ENCODE measurements at places on chromosomes 16 and 17. TPM values are rescaled to one million over a fixed set of nuclear protein-coding genes. Genes with fewer than 3 reads are reported as not detected.
A peak's percentile ranks its signal among the peaks of the same experiment; 100 is the strongest.

The CAPNS2 gene
- 0.55 TPM for total RNA-seq

The PYDC1 gene
- total RNA-seq = not detected

The NLGN2 gene
- total RNA-seq = 35.2 TPM

The PAQR4 gene
- 33.1 TPM for total RNA-seq

The PROCA1 gene
- total RNA-seq = 4.5 TPM

The TMEM235 gene
- not detected for total RNA-seq

The USP7 gene
- 108 TPM for total RNA-seq

The CCDC154 gene
- 3.6 TPM for total RNA-seq

DNA sequence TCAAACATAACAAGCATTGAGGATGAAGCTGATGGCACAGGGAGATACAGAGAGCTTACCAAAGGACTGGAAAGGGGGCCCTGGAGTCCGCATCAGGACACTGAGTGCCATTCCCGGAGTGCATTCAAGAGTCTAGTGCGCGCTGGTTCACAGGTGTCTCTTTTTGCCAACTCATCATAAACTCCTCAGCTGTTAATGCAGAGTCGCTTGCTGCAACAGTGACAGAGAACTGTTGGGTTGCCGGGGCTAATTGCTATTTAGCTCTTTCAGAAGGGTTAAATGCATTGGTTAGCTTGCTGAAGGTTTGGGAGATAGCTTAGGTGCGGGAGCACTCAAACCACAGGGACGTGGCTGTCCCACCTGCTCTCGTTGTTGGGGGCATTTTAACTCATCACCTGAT, 1091.6 kb upstream of the EEF2KMT start:
- DNase-seq = no peak

- DNase-seq = no peak
Measured at GRCh38 chr17:9705745-9706144, 60.4 kb downstream of the USP43 start.

GRCh38 chr16:84103678-84104077, 13.1 kb downstream of the MBTPS1 start:
- no peak for DNase-seq

- no peak for DNase-seq
Measured at GRCh38 chr16:56140645-56141044, 50.6 kb upstream of the GNAO1 start.

GRCh38 chr16:17887963-17888362, 417.2 kb upstream of the XYLT1 start:
- DNase-seq = no peak

GRCh38 chr17:8221663-8222379, 11.4 kb upstream of the AURKB start:
- DNase-seq = peak; percentile 95

- DNase-seq = no peak
Measured at GRCh38 chr17:7577327-7578199, 1.9 kb upstream of the CD68 start.

DNA sequence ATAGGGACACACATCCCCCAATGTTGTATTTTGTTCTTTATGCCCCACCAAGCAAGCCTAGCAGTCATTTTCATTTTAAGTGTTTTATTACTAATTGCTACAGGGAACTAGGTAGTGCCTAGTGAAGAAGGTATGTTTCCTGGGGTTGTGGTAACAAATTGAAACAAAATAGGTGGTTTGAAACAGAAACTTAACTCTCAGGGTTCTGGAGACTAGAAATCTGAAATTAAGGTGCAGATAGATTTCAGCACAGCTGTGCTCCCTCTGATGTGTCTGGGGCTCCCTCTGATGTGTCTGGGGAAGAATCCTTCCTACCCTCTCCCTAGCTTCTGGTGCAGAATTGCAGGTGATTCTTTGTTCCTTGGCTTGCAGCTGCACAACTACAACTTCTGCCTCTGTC, 390.1 kb downstream of the ZFHX3 start:
- no peak for DNase-seq

- DNase-seq = no peak
Measured at GRCh38 chr17:269616-270514, 82.7 kb downstream of the RPH3AL start.

DNA sequence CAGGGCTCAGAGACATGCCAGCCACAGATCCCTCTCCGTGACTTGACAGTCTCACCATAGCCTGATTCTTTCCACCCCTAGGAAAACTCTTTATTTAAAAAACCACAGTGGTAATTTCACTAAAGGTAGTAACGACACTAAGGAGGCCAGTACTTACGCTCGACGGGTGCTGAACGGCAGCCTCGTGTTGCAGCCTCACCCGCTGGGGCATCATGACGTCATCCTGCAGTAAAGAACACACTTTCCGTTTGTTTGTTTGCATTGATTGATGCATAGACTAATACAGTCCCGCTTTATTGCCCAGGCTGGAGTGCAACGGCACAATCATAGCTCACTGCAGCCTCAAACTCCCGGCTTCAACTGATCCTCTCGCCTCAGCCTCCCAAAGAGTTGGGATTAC, 65.1 kb upstream of the METRNL start:
- DNase-seq = no peak

GRCh38 chr17:19359151-19359550, 3.4 kb downstream of the B9D1 start:
- DNase-seq = no peak

- DNase-seq = peak; percentile 56
Measured at GRCh38 chr17:8019665-8020650, 17.5 kb downstream of the GUCY2D start.
